ENCODE measurements at places on chromosomes 1 and 21.

DNA sequence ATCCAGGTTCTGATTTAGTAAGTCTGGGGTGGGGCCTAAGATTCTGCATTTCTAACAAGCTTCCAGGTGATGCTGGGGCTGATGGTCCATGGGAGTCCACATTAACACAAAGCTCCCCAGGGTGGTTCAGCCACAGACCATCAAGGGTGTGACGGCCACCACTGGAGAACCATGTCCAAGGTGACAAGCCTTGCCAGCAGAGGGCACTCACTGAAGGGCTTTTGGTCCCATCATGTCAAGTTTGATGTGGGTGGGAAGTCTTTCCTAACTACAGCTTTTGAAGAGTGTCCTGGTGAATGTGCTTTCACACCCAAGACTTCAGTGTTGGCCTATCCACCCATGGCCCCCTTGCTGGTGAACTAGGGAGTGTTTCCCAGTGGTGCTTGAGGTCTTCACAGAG is 67.1 kb downstream of the UBE2T start:
- no peak for DNase-seq

- no peak for DNase-seq
These were observed 999.8 kb upstream of the NCAM2 start for GRCh38 chr21:19998453-19998852.

- DNase-seq, result no peak
These were observed 255.7 kb upstream of the FMN2 start for GRCh38 chr1:239835946-239836440.

GRCh38 chr21:45470773-45471524 is 66.0 kb downstream of the COL18A1 start:
- DNase-seq, result no peak

- DNase-seq, result no peak
These were observed 78.8 kb downstream of the C1orf21 start for GRCh38 chr1:184465489-184466146.

DNA sequence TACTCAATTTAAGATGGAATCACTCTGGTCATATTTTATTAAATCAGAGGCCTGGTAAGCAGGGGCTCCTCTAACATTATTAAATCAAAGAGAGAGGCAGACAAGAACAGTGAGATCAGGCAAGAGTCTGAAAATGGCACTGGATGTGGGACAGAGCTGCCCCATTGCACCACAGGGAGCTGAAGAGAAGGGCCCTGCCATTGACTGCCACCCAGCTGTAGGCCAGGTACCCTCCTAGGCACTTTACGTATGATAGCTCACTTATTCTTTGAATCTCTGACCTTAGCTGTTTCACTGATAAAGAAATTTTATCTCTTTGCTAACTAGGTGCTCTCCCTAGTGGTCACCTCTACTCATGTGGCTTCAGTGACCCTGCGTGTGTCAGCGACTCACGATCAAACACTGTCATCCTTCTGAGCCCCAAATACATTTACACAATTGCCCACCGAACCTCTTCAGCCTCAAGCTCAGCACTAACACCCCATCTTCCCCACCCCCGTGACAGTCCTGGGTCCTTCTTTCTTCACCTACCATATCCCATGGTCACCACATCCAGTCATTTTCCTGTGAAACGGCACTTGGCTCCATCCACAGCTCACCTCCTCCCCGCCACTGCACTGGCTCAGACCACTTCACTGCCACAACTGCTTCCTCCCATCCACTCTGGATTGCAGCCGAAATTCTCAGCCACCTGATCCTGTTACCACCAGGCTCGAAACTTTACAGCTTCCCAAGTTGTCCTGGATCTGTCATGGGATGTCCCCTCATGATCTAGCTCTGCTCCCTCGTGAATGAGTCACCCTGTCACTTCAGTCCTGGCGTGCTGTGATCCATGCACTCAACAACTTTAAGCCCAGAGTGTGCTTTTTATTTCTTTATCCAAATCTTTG is 97.3 kb upstream of the SYT6 start:
- DNase-seq, result no peak

DNA sequence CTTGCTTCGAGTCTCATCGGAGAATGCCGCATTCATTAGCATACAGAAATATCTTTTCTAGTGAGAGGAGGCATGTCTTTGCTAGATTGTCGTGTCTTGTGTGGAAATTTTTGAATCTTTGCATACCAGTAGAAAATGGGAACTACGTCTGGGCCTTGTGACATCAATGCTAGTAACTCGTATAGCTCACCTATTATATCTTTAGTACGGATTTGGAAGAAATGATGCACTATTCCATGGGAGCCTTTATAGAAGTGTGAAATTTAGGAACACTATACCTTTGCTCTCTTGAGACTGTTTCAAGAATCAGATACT is 835 bp downstream of the UHMK1 start:
- DNase-seq, result no peak

DNA sequence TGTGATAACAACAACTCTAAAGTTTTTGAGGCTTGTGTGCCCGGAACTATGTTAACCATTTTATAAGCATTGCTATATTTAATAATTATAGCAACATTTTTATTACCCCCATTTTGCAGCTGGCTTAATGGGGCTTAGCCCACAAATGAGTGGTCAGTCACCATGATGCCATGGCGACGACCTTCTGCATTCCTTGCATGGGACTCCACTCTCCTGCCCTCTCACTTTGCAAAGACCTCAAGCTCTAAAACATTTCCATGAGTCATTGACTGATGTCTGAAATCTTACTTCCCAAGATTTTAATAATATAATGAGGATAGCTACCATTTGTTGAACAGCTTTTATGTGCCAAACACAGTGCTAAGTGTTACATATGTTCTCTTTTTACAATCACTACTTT is 15.4 kb downstream of the NGF start:
- DNase-seq, result no peak

DNA sequence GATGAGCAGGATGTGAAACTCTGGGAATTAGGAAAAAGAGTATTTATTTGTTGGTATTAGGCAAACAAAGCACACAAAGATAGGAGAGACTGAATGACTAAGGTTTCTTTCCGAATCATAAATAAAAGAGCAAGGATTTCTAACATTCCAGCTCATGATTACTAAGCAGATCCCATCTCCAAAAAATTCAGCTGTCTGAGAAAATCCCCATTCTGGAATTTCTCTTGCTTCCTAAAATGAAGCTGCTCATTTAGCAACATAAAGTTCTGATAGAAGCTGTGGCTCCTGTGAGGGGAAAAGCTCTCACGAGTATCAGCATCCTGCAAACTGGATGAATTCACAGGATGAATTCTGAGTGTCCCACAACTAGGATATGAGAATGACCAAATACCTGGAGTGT is 6.7 kb upstream of the SH2D5 start:
- DNase-seq, result no peak

- peak; percentile 27 for DNase-seq
These were observed 36.2 kb upstream of the BTG2 start for GRCh38 chr1:203268901-203269653.

- DNase-seq, result no peak
These were observed 48.4 kb downstream of the TRIM11 start for GRCh38 chr1:228358039-228358763.

GRCh38 chr1:79817031-79817560 is 810.6 kb upstream of the ADGRL4 start:
- no peak for DNase-seq

DNA sequence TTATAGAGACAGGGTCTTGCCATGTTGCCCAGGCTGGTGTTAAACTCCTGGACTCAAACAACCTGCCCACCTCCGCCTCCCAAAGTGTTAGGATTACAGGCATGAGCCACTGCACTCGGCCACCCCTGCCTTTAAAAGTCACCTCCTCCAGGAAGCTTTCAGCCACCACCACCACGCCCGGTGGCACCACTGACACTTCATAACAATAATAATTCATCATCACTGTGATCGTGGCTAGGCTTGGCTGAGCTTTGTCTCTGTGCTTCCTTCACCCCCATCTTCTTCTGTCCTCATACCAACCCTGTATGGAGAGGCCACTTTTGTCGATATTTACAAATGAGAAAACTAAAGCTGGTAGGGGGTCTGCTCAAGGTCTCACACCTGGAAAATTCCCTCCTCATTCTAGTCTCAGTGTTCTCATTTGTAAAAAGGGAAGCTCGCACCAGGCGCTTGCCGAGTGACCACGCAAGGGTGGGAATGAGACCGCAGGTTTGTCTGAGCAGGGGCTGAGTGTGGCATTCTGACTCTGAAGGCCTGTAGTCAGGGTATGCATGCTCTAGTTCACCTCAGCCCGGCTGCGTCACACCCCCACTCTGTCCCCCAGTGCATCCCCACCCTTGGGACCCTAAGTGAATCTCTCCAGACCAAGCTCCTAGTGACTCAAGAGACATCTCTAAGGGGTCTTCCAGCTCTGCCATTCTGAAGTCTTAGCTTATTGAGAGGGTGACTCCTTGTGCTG is 12.9 kb upstream of the EPHA2 start:
- no peak for DNase-seq

DNA sequence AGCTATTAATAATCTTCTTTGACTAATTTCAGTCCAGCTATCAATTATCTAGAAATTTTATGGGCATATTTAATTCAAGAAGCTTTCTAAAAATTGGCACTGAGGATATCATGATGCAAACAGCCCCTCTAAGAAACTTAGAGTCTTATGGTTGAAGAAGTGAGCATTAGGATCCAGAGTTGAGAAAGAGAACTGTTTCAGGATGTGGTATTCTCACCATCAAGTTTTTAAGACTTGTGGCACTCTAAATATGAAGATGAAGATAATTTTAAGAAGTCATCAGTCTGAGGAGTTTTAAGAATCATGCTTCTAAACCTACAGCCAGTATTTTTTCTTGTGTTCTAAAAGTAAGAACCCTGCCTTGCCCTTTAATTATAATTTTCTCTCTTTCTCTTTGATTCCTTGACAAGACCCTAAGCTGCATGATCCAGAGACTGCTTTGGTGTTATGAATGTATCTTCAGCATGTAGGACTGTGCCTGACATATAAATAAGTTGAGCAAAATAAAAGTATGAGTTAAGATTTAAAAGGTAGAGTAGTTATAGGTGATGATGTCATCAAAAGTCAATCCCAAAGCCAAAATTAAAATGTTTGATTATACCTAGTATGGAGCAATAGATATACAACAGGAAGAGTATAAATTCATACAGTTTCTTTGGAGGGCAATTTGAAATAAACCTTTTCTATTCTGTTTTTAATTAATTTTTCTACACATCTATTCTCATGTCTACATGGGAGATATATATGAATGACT is 39.1 kb downstream of the RPS6KC1 start:
- DNase-seq, result no peak

DNA sequence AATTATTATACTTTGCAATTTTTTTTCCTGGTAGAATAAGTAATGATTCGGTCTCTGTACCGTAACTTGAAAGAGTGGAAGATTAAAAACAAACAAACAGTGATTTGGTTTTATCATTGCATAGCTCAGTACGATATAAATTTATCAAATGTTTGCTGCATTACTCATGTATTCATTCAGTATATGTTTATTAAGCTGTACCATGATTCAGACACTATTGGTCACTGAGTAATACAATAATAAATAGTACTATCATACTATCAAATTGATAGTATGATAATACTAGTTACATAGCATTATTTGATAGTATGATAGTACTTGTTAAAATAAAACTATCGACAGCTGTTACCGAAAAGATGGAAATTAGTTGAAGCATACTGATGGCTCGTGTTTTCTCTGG is 12.1 kb downstream of the CENPF start:
- DNase-seq, result no peak

DNA sequence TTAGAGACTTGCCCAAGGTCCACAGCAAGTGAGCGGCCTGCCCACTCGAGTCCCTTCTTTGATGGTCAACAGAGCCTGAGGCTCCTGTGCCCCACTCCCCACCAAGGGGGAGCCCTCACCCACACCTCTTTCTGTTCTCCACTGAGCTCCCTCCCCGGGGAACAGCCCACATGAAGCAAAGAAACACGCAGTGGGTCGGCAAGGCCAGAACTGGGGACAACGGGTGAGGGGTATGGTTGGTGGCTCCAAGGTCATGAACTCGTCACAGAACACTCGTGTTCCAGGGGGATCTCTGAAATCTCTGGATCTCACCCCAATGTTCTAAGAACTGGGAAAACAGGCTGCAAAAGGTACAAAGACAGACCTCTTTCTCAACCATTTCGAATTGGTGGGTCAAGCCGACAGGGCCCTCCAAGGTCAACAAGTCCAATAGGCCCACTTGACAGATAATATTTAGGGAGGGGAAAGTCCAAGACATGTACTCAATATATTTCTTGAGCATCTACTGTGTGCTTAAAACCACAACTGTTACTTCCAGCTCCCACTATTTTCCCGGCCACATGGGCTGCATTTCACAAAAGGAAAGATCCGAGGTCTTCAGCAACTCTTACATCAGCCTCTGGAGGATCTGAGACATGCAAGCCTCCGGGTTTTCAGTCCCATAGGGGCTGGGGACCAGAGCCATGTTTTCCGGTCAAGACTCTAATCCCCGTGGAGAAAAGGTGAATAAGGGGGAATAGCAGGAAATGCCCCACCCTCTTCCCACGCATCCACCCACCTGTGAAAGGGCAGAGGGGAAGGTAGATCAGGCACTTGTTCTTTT is 1.1 kb upstream of the RAP1GAP start:
- no peak for DNase-seq

DNA sequence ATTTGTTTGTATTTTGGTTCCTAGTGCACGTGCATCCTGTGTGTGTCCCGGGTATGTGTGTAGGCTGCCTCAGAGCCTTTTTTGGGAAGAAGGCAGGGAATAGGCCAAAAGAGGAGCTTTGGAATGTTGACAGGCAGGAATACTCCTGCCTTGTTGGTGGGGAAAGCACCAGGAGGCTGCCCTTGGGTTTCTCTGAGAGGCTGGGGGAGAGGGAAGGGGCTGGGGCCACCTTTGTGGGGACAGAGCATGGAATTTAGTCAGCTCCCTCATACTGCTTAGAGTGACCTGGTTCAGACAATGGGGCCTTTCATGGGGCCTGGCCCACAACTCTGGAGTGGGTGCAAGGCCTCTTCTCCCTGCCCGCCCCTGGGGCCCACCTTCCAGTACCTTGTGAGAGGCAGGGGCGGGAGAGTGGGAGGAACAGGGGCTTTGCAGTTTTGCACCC is 31.3 kb downstream of the ACOT11 start:
- DNase-seq, result no peak

GRCh38 chr1:53542551-53542950 is 83.4 kb downstream of the DMRTB1 start:
- DNase-seq, result no peak

- DNase-seq, result no peak
These were observed 10.0 kb downstream of the C1orf87 start for GRCh38 chr1:60063561-60063960.

DNA sequence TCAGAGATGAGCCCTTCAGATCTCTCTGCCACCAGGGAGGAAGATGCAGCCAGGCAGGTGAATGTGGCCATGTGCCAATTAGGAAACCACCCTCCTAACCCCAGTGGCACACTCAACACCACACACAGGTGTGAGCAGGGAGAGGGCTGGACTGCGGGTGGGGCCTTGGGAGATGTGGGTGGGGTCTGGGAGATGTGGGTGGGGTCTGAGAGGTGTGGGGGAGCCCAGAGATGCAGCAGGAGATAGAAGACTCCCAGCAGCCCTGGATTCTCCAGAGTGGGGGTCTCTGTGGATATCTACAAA is 43.2 kb upstream of the COL6A1 start:
- DNase-seq, result no peak

DNA sequence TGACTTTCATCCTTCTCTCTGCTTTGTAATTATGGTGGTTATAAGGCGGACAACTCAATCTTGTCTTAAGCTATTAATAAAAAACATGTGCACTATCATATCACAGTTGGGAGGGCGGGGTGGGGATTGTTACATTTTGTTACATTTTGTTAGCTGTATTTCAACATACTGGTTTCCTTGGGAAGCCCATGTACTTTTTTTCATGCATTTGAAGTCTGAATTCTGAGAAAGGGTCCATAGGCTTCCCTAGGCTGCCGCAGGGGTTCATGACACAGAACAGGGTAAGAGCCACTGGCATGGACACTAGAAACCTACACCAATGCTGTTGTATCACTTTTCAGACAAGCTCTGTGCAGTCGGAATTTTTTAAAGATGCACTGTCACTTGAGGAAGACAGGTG is 178.8 kb downstream of the ETS2 start:
- DNase-seq, result no peak
